ENCODE measurements at places on chromosomes 1 and 21.

DNA sequence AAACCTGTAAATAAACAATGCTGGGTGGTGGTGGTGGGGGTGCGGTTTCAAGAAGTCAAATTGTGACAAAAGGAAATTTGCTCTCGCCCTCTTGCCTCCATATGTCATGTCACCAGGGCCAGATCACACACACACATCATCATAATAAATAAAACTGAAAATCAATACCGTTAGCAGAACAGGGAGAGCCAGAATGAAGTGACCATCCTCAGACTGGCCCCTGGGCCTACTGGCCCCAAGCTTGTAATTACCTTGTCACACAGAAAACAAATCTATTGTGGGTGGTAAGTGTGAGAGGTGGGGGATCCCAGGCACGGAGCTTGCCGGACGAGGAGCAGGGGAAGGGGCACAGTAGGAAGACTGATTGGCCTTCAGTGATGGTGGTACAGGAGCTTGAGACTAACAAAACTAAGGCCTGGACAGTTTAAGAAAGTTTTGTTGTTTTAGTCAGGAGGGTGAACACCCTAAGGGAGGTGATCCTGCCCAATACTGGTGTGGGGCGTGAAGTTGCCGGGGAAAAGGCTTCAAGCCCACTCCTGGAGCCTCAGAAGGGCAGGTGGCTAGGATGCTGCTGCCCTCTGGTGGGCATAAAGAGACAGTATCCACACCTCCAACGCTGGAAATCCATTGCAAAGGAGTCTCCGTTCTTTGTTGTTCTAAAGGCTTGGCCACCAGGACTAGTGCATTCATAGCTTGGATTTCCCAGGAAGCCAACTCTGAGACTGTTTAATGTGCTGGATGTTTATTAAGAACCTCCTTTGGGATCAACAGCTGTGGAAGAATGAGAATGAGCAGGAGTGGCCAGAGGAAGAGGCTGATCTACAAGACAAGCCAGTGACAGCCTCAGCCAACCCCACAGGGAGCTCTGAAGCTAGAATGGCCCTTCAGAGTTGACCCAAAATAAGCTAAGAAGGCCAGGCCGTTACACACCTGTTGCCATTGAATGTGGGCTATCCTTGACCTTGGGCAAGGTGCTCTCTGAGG, 8.1 kb upstream of the C1orf216 start:
- DNase-seq: peak; percentile 36

DNA sequence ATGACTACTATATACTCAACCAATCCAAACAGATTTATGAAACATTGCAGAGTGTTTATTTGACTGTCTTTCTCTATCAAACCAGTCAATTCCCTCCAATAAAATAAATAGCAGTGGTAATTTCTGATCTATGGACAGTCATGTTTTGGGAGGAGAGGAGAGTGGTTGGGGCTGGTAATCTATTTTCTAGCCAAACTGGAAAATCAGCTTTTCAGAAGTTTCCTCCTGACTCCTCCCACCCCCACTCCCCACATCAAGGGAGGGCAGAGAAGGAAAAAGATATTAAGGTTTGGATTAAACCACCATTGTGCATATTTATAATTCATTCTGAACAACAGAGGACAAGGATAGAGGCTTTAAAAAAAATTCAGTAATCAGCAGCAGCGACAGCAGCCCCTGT, 69.4 kb upstream of the SOX13 start:
- DNase-seq: no peak

- DNase-seq: no peak
Measured at GRCh38 chr1:233066087-233066486, 115.7 kb downstream of the NTPCR start.

DNA sequence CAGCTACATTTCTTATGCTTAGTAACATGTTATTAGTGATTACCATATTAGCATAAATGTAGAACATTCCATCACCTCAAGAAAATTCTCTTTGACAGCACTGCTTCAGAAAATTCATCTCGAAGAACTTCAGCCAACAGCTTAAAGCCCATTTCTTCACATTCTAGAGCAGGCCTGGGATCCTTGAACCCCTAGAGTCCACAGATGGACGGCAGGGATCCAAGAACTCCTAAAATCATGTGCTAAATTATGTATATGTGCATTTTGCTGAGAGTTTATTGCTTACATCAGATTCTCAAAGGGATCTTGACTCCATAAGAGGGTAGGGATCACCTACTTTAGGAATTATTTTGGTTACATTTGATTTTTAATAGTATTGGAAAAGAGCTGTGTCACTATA, 76.2 kb upstream of the TEKT2 start:
- DNase-seq: no peak

GRCh38 chr21:46096596-46097335, 1.1 kb upstream of the COL6A2 start:
- no peak for DNase-seq

GRCh38 chr1:24502065-24502708, 449 bp upstream of the RCAN3 start:
- peak; percentile 41 for DNase-seq

- no peak for DNase-seq
Measured at GRCh38 chr1:75425001-75425650, 185.8 kb downstream of the SLC44A5 start.

DNA sequence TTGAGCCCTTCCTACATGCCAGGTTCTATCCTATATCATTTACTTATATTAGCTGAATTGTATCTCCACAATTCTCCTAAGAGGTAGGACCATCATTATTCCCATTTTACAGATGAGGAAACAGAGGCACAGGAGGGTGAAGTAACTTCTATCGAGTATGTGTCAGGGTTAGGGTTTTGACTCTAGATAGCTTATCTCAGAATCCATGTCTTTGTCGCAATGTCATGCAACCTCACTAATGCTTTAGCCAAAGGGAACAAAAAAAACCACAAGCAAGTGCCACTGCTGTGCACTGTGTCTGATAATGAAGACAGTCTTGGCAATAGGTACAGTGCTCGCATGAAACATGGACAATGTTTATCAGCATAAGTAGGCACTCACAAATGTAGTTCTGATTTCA, 95.4 kb upstream of the CLDN14 start:
- DNase-seq: no peak

DNA sequence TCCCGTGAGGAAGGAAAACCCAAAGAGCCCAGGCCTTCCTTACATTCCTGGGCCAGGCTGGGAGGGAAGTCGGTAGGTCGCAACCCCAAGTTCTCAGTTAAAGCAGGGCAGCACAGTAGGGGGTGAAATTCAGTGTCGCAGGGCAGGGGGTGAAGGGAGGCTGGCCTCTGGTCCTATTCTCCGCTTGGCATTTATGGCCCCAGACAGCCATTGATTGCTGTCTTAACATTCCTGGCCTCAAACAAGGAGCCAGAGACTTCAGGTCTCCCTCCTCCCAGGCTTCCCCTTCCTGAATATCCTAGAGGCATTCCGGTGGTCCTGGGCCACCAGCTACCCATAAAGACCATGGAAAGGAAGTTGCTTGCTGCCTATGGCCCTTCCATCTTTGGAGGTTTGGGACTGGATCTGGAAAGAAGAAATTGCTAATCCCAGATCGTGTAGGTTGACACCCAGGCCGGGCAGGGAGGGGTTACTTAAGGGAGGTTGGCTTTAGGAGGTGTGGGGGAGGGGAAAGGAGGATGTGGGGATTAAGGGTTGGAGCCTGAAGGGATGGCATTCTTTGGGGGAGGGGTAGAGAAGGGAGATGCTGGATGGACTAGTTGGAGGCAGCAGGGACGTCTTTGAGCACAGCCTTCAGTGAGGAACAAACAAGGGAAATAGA, 1.7 kb downstream of the LIN28A start:
- no peak for DNase-seq

DNA sequence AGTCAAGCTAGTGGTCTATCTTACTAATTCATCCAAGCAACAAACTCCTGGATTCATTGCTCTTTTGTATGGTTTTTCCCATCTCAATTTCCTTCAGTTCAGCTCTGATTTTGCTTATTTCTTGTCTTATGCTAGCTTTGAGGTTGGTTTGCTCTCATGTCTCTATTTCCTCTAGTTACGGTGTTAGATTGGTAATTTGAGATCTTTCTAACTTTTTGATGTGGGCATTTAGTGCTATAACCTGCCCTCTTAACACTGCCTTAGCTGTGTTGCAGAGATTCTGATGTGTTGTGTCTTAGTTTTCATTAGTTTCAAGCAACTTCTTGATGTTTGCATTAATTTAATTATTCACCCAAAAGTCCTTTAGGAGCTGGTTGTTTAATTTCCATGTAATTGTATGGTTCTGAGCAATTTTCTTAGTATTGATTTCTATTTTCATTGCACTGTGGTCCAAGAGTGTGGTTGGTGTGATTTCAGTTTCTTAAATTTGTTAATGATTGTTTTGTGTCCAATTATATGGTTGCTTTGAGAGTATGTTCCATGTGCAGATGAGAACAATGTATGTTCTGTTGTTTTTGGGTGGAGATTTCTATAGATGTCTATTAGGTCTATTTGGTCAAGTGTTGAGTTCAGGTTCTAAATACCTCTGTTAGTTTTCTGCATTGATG, 154.6 kb downstream of the PLPPR5 start:
- DNase-seq: no peak

DNA sequence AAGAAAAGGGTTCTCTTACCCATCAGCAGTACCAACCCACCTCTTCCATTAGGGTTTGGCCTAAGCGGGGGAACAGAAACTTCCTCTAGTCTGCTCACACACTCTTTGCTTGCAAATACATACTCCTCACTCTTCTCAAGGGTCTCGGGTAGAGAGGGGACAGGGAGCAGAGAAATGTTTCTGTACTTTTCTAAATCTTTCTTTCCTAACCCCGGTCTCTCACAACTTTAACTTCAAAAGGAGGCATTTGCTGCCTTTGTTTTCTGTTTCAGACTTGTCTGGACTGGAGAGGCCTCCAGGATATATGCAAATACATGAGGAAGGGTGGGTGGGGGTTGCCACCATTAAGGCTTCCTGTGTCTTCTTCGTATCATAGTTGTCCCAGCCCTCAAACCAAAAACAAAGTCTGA, 10.5 kb upstream of the LAX1 start:
- no peak for DNase-seq

DNA sequence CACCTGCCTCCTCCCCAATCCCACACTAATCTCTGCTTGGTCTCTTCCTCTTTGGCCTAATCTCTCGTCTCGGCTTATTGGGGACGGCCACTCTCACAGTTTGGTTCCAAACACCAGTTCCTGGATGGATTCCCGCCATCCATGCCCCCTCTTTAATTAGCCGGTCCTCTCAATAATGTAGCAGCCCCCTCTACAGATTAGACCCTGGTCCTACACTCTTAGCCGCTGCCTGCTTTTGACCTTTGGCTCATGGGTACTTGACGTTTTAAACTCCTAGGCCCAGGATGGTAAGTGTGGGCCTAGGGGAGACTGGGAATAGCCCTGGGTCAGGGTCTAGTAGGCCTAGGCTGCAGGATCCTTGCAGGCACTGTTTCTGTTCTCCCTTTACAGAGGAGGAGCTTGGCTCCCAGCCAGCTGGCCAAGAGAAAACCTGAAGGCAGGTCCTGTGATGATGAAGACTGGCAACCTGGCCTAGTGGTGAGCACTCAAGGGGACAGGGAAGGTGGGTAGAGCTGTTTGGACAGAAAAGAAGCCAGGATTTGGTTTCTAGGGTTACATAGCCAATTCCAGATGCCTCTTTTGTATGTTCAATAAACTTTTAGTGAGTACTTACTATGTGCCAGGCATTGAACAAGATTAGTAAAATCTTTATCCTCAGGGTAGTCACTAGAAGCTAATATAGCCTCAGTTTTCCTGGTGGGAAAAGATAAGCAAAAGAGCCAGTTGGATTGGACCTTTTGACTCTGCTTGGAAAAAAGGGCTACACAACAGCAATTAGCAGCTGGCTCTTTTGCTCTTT, 758 bp downstream of the RAD54L start:
- DNase-seq: no peak

DNA sequence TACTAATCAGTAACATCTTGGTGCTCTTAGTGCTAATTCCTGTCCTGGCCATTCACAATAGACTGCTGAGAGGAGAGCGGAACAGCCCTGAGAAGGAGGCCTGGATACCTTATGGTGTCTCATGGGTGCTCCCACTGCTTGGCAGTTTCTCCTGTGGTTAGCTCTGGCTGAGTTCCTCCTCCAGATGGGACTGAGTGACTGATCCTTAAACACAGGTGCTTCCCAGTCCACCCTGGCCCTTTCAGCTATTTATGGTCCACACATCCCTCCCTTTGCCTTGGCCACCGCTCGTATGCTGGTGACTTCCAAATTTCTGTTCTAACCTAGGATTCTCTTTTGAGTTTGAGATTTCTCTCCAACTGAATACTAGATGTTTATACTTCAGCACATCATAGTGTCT, 157.0 kb upstream of the CACNA1E start:
- DNase-seq: no peak

DNA sequence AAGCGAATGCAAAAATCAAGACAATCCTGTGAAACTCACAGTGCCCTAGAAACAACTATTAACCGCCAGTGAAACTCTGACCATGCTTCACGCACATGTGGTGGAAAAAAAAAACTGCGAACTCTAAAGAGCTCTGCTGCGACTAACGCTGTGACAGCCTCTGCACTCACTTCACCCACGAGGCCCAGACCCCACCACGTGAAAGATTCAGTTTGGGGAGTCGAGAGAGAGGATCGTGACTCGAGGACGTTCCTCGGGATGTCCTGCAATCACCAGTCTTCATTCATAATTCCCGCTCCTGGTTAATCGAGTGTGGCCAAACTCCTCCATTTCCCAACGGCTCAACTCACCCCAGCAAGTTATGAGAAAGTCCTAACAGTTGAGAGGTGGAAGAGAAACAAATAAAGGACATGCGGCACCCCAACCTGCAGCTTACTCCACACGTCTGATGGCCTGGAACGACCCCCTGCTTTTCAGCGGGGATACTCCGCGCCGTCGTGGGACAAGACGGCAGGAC, 1.1 kb downstream of the SERBP1 start:
- peak; percentile 9 for DNase-seq

GRCh38 chr1:62184336-62184735, 10.3 kb upstream of the L1TD1 start:
- DNase-seq: no peak

DNA sequence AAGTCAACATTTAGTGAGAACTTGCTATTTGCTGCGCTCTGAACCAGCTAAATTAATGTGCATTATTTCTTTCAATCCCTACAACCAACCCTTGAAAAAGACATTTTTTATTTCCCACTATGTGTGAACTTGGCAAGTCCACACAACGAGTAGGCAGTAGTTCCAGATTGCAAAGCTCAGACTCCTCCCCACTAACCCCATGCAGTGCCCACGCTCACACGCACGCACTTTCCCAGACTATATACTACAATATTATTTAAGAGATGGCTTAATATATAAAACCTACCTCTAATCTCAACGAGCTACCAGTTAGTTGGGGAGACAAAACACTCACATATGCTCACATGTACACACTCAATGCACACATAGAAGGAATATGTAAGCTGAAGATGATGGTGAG, 671.2 kb downstream of the LMO4 start:
- DNase-seq: no peak

DNA sequence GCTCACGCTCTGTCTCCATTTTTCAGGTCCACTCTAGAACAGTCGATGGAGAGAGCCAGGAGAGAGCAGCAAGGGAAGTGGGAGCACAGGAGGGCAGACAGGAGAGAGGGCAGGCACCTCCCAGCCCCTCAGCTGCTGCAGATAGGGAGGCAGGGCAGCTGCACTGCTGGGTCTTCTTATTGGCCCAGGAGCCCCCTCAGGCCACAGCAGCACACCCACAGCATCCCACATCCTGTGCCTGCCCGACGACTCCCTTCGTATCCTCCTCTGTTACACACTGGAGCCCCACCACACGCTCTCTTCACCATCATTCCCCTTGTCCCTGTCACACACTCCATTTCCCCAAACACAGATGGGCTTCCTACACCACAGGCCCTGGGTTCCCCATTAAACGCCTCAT, 13.7 kb upstream of the ARTN start:
- DNase-seq: no peak

- no peak for DNase-seq
Measured at GRCh38 chr21:44730951-44731579, 19.7 kb upstream of the TSPEAR start.

- DNase-seq: no peak
Measured at GRCh38 chr1:240843798-240844197, 231.8 kb upstream of the GREM2 start.
